ENCODE measurements at places on chromosomes 11 and 22.
A peak's percentile ranks its signal among the peaks of the same experiment; 100 is the strongest.

- ATAC-seq = no peak
These were observed 3.2 kb upstream of the SYT13 start for GRCh38 chr11:45289369-45289768.

- ATAC-seq = peak; percentile 25
These were observed 39.0 kb downstream of the BMAL1 start for GRCh38 chr11:13316528-13316961.

DNA sequence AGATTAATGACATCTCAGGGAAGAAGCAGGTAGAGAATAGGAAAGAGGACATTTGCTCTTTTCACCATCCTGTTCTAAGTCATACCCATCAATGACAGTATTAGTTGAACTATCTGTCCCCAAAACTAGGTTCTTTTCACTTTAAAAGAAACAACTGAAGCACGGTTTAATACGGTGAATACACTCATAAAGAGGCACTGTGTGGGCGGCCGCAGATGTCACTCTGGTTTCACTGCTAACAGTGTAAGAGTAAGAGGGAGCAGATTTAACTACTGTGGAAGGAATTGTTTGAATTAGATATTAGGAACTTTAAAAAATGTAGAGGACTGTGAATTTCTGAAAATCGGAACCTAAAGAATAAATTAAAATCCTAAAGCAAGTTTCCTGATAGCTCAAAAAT, 49.5 kb downstream of the VSIG10L2 start:
- peak; percentile 66 for ATAC-seq

- no peak for ATAC-seq
These were observed 111.1 kb upstream of the TTC12 start for GRCh38 chr11:113203141-113203753.

GRCh38 chr11:110032259-110032658, 60.9 kb upstream of the ZC3H12C start:
- ATAC-seq = no peak

DNA sequence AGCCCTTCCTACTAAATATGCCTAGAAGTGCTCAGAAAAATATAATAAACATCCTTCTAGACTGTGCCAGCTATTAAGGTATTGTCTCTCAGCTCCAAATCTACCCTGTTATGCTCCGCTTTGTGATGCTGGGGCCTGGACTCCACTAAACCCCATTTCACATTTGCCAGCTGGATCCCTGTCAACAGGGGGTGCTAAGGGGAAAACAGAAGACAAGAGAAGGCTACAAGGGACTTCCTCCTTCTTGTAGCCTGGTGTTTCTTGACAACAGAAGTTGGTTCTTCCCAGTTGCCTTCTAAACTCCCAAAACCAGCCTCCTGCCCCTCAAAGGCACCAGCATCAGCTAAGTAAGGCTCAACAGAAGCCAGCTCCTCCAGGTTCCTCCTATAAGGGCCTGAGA, 5.2 kb downstream of the NUMA1 start:
- no peak for ATAC-seq

DNA sequence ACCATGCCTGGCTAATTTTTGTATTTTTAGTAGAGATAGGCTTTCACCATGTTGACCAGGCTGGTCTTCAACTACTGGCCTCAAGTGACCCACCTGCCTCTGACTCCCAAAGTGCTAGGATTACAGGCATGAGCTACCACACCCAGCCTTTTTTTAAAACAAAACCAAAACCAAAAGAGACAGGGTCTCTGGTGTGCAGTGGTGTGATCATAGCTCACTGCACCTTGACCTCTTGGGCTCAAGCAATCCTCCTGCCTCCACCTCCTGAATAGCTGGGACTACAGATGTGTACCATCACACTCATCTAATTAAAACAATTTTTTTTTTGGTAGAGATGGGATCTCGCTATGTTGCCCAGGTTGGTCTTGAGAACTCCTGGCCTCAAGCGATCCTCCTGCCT, 77.7 kb downstream of the PTPRJ start:
- ATAC-seq = no peak

GRCh38 chr11:119192111-119192510, 6.8 kb downstream of the NHERF4 start:
- ATAC-seq = no peak

DNA sequence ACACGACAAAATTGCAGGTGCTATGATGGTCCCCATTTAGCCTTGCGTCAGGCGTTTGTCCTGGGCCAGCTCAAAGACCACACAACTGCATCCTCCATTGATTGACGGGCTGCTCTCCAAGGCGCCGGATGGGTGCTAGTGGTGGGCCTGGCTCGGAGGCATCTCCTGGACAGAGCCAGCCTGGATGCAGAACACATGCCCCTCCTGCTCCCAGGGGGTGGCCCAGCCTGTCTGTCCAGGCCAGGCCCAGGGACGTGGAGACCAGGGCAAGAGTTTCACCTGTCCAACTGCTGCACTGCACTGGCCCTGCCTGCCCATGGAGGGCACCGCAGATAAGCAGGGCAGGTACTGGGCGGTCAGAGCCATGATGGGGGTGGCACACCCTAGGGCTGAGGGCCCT, 23.4 kb upstream of the FGF19 start:
- no peak for ATAC-seq

DNA sequence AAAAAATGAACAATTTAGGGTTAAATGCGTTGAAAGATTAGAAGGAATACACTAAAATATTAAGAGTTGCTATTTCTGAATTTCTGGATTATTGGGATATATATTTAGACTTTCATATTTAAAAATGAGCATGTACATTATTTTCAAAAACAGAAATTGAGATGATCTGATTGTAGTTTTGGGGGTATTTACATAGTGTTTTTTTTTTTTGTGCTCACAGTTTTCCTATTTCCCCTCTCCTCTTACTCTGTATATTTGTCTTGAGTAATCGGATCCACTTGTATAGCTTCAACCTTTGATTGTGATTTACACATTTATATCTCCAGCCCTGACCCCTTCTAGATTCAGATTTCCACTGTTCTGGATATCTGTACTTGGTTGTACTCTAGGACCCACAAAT, 5.3 kb downstream of the USP47 start:
- ATAC-seq = no peak

DNA sequence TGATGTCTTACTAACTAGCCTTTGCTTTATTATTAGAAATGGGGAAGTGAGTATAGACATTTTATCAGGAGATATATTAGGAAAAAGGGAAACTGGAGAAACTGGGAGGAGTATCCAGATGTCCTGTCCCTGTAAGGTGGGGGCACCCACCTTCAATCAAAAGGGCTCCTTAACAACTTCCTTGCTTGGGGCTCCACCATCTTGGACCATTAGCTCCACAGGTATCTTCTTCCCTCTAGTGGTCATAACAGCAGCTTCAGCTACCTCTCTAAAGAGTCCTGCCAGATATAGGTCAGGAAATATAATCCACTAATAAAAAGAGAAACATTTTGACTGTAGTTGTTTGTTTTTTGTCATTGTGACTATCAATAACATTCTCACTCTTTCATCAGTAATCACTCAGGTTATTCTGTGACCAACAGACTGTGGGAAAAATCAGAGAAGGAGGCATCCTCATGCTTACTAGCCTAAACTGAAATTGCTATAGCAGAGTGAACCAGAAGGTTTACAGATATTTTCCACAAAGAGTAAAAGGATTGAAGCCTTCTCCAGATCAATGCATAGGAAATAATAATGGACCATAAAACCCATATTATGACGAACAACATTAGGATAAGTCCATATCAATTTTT, 10.4 kb downstream of the OR51B4 start:
- no peak for ATAC-seq

DNA sequence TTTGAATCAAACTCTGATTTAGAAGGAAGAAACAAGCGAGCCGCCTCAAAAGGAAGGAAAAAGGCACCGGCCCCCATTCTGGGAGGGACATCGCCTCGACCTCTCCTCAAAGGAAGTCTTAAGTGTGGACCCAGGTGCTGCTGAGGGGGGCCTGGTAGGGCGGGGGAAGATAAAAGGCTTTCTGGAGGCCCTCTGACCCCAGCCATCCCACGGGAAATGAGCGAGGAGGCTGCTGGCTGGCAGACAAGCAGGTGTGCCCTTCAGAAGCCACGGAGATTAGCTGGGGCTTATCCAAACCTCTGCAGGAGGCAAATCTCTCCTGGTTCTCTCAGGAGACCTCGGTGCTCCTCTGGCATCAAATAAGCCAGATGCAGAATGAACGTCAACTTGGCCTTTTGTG, 171.4 kb upstream of the BLID start:
- no peak for ATAC-seq

DNA sequence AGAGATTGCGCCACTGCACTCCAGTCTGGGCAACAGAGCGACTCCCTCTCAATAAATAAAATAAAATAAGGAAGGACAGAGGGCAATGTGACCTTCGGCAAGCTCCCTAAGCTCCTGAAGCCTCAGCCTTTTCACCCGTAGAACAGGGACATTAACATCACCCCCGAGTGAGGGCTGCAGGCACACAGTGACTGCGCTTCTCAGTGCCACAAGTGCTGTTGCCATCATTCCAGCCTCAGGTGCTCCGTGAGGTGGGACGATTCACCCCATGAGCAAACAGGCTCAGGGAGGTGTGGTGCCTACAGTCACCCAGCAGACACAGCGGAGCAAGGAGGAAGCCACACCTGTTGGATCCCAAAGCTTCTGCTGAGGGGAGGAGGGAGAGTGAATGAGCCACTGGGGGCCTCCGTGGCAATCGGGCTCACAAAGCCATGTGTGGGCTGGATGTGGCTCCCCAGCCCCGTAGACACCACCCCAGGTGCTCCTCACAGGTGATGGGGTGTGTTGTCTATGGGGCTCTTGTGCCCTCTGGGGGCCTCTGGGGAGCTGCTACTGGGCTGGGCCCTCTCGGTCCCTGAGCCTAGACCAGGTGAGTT, 9.1 kb upstream of the TCF20 start:
- ATAC-seq = no peak

- no peak for ATAC-seq
These were observed 69.1 kb downstream of the FEZ1 start for GRCh38 chr11:125426818-125427528.

GRCh38 chr11:112694245-112694644, 267.0 kb upstream of the NCAM1 start:
- ATAC-seq = no peak

- ATAC-seq = no peak
These were observed 102.6 kb upstream of the SPON1 start for GRCh38 chr11:13859892-13860291.

DNA sequence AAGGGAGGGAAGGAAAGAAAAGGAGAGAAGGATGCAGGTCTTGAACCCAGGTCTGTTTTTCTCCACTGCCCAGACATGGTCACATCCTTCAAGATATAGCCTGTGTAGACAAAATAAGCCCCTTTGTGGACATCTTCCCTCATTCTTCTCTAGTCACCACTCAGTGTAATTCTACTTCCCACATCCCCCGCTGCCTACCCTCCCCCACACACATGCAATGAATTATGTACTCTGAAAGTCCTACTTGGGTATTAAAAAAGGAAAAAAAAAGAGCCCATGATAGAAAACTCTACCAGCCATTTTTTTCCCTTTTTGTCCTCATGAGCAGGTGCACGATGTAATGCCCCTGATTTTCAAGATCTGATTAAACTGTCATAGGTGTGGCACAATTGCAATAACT, 346.0 kb downstream of the MN1 start:
- no peak for ATAC-seq

DNA sequence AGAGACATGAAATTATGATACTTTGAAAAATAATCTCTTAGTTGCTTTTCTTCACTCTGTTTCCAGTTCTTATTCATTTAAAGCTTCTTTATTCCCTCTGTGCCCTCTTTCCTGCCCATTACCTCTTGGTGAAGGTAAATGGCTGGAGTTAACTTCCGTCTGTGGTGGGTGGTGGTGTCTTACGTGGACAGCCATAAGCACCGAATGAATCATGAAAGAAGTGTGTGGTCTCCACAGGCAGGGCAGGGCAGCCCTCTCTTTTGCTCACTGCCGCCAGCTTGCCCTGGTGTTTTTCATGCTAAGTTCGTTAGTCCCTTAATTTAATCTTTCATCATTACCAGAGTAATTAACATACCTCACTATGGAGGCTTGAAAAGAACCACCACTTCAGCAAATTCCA, 98.7 kb upstream of the SORL1-AS1 start:
- no peak for ATAC-seq

DNA sequence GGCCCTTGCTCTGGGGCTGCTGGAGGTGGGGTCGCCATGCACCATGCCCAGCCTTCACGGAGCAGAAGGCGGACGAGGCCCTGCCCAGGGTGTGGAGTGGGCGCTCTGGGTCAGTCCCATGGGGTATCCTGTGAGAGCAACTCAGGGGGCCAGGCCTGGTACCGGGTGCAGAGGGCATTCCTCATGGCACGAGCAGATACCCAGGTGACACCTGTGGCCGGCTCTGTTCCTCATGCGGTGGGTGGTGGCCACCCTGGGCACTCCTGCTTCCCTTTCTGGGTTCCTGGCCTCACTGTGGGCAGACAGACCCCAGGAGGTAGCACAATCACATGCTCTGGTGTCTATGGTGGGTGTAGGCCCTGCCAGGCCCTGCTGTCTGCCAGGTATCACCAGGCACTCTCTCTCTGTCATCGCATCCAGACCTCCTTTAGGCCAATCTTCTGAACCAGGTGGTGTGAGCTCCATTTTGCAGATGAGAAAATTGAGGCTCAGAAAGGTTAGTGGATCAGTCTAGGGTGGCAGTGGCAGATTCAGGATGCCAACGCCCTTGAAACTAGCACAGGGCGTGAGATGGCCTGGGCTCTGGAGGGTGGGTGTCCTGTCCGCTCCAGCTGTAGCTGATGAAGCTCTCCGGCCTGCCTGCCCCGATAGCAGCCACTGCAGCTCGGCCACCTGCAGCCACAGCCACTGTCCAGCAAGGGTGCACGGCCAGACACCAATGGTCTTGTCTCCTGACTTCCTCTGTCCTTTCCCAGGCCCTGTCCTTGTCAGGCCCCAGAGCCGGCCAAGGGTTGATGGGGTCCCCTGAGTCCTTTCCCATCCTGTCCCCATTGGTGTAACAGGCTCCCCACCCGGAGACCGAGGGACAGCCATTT, 15.1 kb downstream of the DGKZ start:
- ATAC-seq = no peak

DNA sequence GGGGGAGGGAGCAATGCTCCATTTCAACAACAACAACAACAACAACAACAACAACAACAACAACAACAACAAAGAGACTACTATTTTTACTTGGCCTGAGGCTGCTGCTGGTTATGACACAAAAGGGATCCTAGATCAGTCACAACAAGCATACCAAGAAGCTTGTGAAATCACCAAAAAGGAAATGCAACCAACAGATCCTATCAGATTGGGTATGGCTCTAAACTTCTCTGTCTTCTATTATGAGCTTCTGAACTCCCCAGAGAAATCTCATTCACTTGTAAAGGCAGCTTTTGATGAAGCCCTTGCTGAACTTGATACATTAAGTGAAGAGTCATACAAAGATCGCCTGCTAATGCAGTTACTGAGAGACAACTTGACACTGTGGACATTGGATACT, 10.5 kb upstream of the MS4A2 start:
- ATAC-seq = no peak

DNA sequence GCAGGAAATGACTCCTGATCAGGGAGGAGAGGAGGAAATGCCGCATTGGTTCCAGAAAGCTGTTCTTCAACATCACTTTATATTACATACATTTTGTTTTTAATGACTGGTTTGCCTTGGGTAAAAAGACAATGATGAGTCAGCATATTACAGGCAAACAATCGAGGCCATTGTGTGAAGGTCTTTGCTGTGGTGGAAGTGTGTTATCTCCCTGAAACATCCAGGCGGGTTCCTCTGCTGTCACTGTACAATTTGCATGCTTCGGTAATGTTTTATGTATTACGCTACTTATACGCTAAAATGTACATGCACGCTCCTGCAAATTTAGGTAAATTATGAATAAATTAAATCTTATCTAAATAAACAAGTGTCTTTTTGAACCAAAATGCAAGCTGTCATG, 161.1 kb downstream of the KIRREL3 start:
- no peak for ATAC-seq

- ATAC-seq = peak; percentile 45
These were observed 73.3 kb upstream of the ZBED5 start for GRCh38 chr11:10930972-10931760.

All from activated CD4-positive, CD25-positive, alpha-beta regulatory T cell treated with anti-CD3 and anti-CD28 coated beads, Interleukin-2, amount 50 U/mL, for 24 hours (primary cell).